ENCODE measurements at places on chromosomes 2 and 18.

- DNase-seq: no peak
Observed at GRCh38 chr18:549967-550366, 30.2 kb upstream of the CETN1 start.

GRCh38 chr2:70626254-70626990, 72.8 kb upstream of the TGFA start:
- no peak for DNase-seq

DNA sequence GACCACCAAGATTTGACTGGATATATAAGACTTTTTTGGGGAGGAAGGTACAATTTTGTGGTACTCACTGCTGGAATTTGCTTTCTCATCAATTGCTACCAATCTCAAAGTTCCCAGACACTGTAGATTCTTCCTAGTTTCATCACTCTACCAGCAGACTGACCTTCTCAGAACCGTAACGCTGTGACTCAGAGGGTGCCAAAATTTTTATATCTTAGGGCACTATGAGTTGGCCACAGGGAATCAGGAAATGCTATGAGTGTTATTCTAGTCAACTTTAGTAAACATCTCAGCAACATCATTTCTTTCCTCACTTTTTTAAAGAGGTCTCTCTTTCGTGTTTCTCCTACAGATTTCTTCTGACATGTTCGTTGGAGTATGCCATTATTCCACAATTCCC, 499.0 kb downstream of the TMX3 start:
- DNase-seq: no peak

- no peak for DNase-seq
Observed at GRCh38 chr2:58042486-58042970, 4.1 kb upstream of the VRK2 start.

DNA sequence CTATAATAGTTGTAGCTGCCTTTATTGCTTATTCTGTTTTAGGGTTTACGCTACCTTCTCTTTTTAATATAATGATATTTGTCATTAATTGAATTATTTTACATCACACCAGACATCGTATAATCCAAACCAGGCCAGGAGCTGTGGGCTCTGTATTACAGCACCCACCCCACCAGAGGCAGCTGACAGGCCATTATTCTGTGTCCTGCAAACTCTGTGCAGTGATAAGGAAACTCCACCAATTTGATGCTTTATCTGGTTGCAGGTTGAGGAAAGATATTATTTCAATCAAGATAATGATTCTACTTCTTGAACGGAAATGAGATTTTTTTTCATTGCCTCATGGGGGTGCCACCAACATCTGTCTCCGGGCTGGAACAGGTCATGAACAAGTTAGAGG, 227.3 kb downstream of the ZBTB7C start:
- DNase-seq: no peak

GRCh38 chr2:105179469-105180372, 61.8 kb upstream of the GPR45 start:
- no peak for DNase-seq

- no peak for DNase-seq
Observed at GRCh38 chr2:169771612-169772011, 27.1 kb upstream of the SSB start.

GRCh38 chr18:12656938-12657683, 796 bp downstream of the SPIRE1 start:
- no peak for DNase-seq

GRCh38 chr2:741195-741496, 63.9 kb upstream of the TMEM18 start:
- no peak for DNase-seq

DNA sequence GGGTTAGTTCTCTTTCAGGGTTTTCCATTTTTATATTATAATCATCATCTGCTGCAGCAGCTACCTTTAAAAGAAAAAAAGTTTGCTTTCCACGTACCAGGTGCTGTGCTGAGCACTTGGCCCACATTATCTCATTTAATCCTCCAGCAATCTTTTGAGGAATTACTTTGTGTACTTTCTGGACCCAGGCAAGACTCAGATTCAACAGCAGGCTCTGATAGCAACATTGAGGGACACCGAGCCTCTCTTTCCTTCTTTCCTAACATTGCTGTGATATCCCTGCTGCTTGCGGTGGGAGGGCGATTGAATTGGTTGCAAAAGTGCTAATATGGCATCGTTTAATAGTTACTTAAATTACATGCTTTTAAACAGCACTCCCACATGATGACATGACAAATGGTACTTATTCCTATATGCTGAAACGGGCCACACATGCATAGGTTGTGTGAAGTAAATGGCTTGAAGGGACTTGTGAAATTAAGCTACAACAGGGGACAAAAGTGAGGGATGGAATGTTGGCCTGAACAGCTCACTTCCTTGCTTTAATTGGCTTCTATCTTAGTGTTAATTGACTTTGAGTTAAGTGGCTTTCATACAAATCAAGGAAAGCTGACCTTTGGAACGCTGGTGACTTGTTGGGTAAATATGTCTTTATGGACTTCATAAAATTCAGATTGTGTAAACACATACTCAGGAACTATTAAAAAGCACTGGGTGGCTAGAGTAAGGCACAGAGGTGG, 21.2 kb downstream of the SPRED2 start:
- DNase-seq: no peak

GRCh38 chr2:136818839-136819238, 53.5 kb downstream of the THSD7B start:
- DNase-seq: no peak

DNA sequence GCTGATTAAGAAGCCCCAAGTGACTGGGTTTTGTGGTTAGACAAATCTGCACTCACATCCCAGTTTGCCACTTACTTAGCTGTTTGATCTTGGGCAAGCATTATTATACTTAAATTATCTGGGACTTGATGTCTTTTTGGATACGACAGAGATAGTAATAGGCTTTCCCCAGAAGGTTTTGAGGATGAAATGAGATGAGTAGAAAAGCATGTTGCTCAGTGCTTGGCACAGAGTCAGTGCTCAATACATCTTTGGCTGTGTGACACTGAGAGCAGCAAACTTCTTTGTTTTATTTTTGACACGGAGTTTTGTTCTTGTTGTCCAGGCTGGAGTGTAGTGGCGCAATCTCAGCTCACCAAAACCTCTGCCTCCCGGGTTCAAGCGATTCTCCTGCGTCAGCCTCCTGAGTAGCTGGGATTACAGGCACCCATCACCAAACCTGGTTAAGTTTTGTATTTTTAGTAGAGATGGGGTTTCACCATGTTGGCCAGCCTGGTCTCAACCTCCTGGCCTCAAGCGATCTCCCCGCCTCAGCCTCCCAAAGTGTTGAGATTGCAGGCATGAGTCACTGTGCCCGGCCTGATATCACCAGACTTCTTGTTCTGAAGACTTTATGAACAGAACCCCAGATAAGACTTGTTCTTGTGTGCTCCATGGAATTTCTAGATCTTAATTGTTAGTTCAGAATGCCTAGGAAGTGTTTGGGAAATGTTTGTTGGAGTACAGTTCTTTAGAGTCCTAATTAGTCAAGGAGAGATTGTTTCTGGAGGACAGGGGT, 521.2 kb downstream of the SLC4A3 start:
- DNase-seq: no peak

DNA sequence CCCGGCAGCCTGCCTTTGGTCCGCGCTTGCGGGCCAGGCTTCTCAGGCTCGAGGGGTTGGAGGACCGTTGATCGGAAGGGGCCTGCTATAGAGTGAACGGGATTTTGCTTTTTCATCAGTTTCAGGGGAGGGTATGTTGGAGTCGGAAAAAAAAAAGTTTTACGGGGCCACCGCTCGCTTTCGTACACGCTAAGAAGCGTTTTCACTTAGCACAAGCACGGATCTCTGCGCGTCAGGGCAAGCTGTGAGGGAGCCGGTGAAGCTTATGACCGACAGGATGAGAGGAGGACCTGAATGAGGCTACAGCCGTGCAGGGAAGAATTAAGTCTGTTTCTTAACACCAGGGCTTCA, 443 bp downstream of the CPSF3 start:
- DNase-seq: no peak

DNA sequence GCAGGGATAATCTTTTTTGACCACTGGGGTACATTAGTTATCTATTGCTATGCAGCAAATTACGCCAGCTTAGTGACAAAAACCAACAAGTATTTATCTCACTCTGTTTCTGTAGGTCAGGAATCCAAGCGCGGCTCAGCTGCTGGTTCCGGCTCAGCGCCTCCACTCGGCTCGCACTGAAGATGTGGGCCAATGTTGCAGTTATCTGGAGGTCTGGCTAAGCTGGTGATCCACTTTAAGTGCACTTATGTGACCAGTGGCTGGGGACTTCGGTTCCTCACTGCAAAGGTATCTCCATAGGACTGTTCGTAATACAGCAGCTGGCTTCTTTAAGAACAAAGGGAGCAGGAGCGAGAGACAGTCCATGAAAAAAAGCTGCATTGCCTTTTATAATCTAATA, 591.9 kb downstream of the TMEM182 start:
- no peak for DNase-seq

GRCh38 chr18:23738151-23738550, 48.9 kb downstream of the LAMA3 start:
- no peak for DNase-seq

DNA sequence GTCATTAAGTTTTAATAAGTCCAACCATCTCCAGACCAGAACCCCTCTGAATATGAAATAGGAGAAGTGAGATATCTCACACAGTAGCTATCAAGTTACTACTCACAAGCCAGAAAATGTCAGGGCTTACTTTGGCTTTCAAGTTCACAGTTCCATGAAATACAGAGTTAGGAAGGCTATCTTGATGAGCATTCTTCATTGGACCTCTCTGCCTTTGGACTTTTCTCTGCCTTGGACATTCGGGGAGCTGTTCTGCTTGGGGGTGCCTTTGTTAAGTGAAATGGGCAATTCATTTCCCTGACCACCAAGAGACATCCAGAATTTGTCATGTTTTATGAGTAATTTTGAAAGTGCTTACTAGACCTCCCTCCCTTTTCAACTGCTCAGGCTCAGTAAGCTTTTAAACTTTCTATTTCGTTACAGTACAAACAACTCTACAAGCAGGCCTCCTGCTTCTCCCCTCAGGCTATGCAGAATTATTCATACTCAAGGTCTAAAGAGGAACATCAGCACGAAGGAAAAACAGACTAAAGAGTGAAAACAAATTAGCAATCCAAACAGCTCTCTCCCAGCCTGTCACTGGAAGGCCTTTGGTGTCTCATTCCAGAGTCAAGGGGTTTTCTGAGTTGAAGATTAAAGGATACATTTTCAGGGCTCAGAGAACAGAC, 95.3 kb downstream of the MREG start:
- DNase-seq: no peak

DNA sequence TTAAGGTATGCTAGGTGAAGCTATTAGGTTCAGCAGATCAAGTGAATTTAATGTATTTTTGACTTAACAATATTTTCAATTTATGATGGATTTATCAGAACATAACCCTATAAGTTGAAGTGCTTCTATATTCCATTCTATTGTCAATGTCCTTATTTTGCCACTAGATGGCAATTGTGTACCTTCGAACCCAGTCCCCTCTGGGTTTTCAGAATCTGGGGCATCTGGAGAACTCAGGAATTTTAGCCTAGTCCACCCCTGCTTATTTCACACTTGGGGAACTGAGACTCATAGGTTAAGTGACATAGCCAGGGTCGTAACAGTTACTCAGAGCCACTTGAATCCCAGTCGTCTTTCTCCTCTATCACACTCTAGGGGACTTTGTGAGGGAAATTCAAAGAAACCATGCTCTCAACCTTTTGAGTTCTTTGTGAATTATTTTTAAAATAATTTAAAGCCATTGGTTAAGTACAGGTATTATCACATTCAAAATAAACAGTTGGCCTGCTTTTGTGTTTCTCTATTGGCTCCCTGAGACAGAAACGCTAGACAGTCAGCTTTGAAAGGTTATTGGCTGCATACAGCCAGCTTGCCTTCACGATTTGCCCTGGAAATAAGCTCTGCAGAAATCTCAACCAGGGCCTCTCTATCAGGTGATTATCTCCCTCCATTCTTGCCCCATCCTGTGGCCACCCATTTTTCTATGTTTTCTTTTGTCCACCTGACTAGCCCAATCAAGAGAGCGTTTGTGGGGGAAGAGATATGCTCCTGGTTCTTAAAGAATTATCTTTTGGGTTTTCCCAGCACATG, 145.0 kb downstream of the TTC27 start:
- no peak for DNase-seq

GRCh38 chr2:230953845-230954244, 28.8 kb upstream of the GPR55 start:
- no peak for DNase-seq

DNA sequence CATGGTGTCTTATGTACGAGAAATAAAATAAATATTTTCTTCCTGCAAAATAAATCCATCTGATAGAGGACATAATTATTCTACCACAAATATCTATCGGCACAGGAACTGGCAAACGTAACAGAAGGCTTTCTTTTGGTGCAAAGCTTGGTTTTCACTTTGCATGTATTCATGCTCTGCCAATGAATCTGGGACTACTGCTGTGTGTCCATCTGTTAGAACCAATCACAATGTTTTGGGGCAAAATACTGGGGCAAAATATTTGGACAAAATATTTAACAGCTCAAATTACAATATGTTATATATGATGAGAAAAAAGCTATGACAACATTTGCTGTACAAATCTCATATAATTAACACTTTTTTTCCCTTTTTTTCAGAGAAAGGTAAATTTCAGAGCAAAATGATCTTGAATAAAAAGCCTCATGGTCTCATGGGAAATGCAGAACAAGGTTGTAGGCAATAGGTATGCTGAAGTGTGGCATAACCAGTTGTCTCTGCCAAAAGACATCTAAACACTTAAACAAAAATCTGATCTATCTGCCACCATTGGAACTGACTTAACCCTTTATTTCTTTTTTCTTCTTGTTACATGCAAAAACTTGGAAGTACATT, 923.2 kb downstream of the CPS1 start:
- DNase-seq: no peak

GRCh38 chr2:85033388-85033787, 62.4 kb downstream of the KCMF1 start:
- no peak for DNase-seq

DNA sequence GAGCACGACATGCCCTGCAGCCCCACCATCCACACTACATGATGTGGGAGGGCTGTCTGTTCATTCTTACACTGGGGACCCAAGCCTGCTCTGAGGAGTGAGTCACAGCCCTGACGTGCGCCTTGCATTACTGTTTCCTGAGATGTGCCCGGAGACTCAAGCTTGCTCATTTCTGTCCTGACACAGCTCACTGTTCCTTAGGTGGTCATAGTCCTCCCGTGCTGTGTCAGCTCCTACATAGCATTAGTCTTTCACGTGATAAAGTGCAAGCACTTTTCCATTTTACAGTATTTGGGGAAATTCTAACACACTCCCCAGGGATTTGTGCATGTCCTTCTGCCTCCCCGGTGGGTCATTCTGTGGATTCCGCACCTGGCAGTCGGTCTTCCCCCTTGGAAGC, 46.2 kb upstream of the TRIM43B start:
- no peak for DNase-seq

Measured in esophagus squamous epithelium (tissue), 5 donors.